Activated T-helper 1 cell treated with anti-CD3 and anti-CD28 coated beads, Interleukin-2, amount 50 U/mL, for 16 hours (primary cell): ENCODE measurements at places on chromosomes 13 and 19.

DNA sequence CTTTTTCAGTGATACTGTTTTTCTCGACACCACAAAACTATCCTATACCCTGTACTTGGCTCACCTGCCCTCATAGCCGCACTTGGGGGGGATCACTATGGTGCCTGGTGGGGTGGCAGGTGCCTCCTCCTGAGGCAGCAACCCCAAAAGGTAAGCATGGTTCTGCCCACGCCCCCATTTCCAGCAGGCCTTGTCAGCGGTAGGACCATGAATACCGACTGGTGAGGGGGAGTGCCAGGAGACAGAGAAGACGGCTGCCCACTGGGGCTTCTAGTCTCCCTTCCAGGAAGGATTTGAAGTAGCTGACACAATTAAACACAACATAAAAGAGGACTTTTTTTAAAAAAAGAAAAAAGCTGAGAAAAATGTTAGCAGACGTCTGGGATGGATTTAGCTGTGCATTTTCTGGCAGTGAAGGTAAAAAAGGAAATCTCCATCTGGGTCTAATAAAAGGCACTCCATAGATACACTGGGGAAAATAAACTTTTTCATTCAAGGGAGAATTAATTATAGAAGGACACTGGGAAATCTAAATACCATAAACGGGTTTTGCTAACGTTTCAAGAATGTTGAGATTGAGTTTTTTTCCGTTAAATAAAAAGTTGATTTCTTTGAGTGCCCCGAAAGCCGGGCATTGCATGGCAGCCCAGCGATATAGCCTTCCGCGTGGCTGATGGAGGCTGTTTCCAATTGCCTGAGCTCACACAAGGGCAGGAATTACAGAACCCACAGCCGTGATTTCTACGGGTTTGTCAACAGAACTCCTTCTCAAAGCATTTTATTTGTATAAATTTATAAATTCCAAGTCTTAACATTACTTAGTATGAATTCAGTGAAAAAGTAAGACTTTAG, 45.1 kb downstream of the ATP11A start:
- DNase-seq = no peak

- DNase-seq = no peak
Measured at GRCh38 chr13:50697746-50698539, 145.5 kb downstream of the DLEU7 start.

- DNase-seq = no peak
Measured at GRCh38 chr13:95643936-95644598, 439 bp downstream of the DZIP1 start.

DNA sequence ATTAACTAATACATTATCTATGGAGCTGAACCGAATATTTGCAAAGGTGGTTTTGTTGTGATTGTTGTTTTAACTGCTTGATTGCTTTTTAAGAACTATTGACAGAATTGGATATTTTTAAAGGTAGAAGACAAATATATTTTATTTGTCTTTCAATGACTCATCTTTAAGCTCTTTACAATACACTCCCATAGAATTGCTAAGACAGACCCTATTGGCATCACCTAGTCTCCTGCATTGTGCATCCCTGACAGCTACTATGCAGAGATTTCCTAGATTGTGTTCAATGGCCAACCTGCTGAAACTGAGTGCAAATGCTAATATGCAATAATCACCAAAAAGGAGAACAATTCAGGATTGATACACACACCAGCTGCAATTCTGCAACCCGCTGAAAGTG, 19.7 kb upstream of the SCEL start:
- DNase-seq = no peak

GRCh38 chr13:77698201-77699058, 943 bp downstream of the SLAIN1 start:
- no peak for DNase-seq

- no peak for DNase-seq
Measured at GRCh38 chr19:48405010-48405659, 11.7 kb downstream of the GRIN2D start.

- DNase-seq = no peak
Measured at GRCh38 chr19:41711376-41712261, 3.2 kb downstream of the CEACAM5 start.

DNA sequence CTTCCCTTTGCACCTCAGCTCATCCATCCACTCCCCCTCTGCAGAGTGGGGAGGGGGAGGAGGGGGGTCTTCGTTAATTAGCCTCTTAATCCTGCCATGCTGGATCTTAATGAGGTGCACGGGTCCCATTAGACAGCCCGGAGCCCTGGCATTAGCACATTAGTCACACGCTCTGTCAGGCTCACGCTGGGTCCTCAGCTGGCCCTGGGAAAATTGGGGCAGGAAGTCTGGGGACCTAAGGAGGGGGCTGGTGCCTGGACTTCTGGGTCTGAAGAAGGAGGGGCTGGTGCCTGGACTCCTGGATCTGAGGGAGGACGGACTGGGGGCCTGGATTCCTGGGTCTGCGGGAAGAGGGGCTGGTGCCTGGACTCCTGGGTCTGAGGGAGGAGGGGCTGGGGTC, 444 bp upstream of the NCCRP1 start:
- no peak for DNase-seq

GRCh38 chr13:41213316-41213715, 18.9 kb upstream of the KBTBD7 start:
- no peak for DNase-seq

- DNase-seq = no peak
Measured at GRCh38 chr19:47111682-47112165, 1.9 kb downstream of the ZC3H4 start.

- peak; percentile 45 for DNase-seq
Measured at GRCh38 chr19:3573858-3574637, 1.3 kb downstream of the HMG20B start.

GRCh38 chr13:113598081-113598410, 13.5 kb downstream of the TFDP1 start:
- no peak for DNase-seq

DNA sequence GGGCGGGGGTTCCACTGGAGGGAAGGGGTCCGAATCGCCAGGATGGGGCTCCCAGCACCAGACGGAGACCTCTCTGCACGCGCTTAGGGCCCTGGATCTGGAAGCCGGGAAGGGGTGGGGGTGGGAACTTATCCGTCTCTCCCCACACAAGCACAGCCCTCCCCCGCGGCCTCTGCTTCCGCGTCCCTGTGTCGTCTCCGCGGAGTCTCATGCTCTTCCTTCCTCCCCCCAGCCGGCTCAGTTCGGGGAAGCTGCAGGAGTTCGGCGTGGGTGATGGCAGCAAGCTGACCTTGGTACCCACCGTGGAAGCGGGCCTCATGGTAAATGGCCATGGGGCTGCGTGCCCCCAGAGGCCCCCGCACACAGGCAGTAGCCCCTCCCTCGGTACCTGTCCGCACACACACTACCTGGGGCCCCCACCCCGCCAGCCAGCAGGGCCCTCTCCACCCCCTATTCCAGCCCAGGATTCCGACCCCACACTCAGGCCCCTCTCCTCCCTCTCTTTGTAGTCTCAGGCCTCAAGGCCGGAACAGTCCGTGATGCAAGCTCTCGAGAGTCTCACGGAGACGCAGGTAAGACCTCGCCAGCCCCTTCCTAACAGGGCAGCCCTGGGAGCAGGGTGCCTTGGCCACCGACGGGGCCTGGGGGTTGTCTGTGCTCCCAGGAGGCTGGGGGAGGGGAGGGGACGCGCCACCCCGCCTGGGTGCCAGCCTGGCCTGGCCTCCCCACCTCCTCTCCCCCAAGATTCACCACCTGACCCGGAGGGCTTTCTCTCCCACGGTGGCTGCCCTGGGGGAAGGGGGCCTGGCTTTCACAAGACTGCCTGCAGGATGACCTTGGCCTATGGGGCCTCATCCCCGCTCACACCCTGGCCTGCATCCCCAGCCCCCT, 3.2 kb downstream of the MIDN start:
- DNase-seq = peak; percentile 46

DNA sequence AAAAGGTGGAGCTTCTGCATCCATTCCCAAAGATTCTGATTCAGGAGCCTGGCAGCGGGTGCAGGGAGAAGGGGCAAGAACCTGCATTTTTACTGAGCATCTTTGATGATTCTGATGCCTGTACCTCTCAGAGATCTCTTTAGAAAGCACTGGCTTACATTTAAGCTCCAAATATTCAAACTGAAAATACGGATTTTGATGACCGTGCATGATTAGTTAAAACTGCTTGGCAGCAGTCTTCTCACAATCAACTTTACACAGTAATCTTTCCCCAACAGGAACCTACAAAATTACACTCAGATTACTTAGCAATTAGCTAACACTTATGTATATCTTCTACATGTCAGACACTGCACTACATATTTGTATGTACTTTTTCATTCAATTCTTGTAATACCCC, 108.9 kb downstream of the DOCK9 start:
- DNase-seq = no peak

DNA sequence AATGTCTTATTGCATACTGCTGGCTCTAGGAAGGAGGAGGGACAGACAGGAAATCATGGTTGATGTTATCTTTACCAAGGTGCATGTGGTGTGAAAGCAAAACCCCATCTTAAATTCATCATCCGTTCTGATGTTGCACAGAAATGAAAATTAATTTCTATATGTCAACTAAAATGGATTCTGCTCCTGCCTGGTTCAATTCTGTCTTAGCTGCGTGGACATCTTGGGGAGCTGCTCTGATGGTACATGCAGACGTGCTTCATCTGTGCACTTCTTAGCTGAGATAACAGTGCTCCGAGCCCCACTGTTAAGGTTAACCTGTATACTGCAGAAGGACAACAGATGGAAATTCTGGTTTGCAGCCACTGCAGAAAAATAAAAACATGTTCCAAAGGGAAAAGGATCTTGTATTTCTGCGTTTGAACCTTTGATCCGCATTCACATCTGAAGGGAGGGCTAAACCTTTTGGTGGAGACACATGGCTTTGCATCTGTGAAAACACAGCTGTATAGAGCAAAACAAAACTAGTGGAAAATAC, 155.6 kb downstream of the TM9SF2 start:
- DNase-seq = no peak

DNA sequence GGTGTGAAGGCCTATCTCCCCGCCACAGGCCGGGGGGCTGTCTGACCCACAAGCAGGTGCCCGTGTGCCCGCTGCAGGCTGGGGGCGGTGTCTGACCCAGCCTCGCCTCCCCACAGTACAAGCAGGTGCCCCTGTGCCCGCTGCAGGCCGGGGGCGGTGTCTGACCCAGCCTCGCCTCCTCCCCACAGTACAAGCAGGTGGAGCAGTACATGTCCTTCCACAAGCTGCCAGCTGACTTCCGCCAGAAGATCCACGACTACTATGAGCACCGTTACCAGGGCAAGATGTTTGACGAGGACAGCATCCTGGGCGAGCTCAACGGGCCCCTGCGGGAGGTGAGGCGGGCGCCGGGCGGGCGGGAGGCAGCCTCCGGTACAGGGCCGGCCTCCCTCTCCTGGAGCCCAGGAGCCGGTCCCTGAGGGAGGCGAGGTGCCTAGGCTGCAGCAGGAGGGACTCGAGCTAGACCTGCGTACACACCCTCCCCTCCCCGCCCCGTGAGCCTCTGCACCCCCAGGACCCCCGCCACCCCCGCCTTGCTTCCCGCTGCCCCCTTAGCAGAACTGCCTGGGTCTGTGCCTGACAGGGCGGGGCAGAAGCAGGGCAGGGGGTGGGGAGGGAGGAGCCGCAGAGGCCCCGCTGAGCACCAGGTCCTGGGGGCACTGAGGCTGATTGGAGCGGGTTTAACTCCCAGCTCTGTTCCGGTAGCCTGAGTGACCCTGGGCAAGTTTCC, 20.6 kb downstream of the HCN2 start:
- no peak for DNase-seq

DNA sequence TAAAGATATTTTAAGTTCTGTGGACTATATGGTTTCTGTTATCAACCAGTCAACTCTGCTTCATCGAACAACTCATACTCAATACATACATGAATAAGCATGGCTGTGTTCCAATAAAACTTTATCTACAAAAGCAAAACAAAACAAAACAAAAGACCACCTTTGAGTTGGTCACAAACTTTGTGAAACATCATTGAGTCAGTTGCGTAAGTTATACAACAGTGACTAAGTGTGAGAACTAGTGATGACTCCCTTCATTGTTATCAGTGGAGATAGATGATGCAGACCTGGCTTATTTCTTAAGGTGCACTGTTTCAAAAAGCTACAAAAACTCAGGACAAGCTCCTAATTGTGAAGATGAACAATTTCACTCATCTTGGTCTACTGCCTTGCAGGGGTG, 14.5 kb upstream of the KLK4 start:
- no peak for DNase-seq

- no peak for DNase-seq
Measured at GRCh38 chr13:30071969-30072817, 221.8 kb upstream of the UBL3 start.

GRCh38 chr19:10037809-10038208, 24.5 kb downstream of the RDH8 start:
- no peak for DNase-seq

DNA sequence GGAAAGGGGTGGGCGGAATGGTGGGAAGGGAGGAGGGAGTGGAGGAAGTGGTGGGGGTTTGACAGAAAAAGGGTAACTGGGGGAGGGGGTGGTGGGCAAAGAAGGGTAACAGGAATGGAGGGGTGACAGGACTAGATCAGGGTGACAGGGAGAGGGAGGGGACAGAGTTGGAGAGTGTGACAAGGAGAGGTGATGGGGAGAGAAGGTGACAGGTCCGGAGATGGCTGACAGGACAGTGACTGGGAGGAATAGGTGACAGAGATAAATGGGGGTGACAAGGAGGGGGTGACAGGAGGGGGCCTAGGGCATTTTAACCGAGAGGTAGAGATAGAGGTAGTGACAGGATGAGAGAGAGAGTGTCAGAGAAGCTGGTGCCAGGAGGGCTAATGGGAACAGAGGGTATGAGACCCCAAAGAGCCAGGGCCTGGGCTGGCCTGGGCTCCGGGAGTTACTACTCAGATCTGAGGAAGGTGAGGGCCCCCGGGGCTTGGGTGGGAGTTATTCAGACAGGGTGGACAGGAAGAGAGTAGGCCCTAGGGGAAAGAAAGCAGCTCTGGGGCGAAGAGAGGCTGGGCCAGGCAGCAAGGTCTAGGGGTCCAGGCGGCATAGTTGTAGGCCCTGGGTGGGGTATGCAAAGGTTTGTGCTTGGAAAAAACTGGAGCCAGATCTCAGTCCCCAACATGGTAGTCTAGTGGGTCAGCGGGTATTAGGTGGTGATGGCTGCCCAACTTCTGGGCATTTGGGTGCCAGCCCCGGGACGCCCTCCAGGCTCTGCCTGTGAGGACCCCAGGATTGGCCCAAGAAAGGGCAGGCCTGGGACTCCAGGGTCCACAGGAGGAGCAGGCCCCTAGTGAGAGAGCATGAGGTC, 660 bp downstream of the CIC start:
- no peak for DNase-seq

GRCh38 chr13:110282316-110282841, 24.6 kb downstream of the COL4A1 start:
- DNase-seq = no peak

DNA sequence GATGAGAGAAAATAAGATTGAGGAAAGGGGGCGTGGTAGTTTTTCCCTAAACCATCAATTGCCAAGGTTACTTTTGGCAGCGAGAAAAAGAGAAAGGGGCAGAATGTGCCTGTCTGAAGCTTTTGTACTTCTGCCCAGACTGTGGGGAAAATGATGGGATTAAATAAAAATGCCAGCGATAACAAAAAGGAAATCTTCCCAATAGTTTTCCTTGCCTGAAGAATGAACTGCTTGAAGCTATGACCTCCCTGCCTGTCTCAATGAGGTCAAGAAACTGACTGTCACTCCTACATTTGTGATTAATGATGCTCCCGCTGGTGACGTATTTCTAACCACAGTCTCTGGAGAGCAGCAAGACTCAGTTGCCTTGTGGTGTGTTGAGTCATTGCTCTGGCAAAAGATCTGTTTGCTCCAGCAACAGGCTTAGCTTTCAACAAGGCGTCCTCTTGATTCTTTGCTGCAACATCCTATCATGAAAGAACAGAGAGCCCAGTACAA, 1051.5 kb downstream of the DIAPH3 start:
- DNase-seq = no peak
